Fibroblast of skin of right quadriceps (primary cell): ENCODE measurements at places on chromosomes 2 and 18.
A peak's percentile ranks its signal among the peaks of the same experiment; 100 is the strongest.

DNA sequence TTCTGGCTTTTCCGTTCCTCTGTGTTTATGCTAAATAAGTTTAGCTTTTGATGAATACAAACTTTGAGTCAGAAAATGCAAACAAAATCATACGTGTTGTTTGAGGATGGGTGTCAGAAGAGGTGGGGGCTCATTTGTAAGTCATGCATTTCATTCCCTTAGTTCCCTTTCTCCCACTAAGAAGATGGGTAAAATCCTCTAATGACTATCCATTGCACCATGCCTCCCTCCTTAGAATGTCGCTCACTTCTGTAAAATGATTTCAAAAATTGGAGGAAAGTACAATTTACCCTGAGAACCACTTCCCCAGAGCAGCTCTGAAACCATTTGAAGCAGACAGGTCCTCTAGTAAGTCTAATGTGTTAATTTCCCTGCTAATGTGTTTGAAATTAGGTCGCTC, 629.6 kb upstream of the VRK2 start:
- no peak for DNase-seq

- DNase-seq, result peak; percentile 7
Measured at GRCh38 chr18:69840445-69840844, 107.2 kb downstream of the CD226 start.

- no peak for DNase-seq
Measured at GRCh38 chr2:189152483-189152882, 27.1 kb downstream of the COL5A2 start.

- DNase-seq, result peak; percentile 53
Measured at GRCh38 chr2:192960945-192961344, 766.2 kb upstream of the TMEFF2 start.

GRCh38 chr2:134391751-134392160, 137.9 kb downstream of the MGAT5 start:
- DNase-seq, result no peak

GRCh38 chr18:42177390-42177789, 222.4 kb downstream of the PIK3C3 start:
- no peak for DNase-seq
